ENCODE measurements at places on chromosomes 2 and 18. TPM values are rescaled to one million over a fixed set of nuclear protein-coding genes. Genes with fewer than 3 reads are reported as not detected.

GRCh38 chr2:63827749-63828148 is 13.9 kb upstream of the UGP2 start:
- no peak for DNase-seq

GRCh38 chr2:131168538-131168937 is 40.8 kb upstream of the POTEE start:
- no peak for DNase-seq

DNA sequence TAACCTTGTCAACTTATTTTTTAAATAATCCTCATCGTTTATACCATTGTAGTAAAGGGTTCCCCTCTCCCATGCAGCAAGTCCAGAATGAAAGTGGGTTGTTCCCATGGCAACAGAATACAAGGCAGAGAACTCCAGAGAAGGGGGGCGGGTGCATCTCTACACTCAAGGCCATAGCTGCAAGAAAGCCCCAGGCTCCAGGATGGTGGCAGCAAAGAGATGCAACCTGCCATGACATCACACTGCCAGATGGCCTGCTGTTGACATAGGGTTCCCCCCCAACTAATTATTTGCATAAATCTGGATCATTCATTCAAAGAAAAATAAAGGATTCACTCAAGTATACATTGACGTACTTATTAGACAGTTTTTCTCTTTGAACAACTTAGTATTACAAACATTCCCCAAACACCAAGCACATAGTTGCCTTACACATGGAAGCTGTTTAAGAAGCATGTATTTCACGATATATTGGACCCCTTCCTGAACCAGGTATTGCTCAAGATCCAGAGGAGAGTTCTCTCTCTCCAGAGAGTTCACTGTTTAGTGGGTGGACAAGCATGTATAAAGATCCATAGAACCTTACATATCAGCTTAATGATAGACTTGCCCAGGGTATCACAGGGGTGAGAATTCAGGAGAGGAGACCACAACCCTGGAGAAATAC is 87.4 kb upstream of the KLF7 start:
- DNase-seq: no peak

DNA sequence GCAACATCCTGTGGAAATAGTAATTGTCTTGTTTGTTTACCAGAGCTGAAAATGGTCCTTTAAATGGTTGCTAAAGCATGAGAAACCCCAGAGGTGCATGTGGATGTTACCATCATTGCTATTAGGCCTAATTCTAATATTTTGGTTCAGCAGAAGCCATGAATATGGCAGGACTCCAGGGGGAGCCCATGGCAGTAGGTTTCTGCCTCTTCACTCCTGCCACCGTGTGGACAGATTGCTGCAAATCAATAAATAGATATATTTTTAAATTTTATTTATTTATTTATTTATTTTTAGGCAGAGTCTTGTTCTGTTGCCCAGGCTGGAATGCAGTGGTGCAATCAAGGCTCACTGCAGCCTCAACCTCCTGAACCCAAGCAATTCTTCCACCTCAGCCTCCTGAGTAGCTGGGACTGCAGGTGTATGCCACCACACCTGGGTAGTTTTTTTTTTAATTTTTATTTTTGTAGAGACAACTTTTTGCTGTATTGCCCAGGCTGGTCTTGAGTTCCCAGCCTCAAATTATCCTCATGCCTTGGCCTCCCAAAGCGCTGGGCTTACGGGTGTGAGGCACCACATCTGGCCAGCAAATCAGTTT is 54.9 kb upstream of the CAPN13 start:
- no peak for DNase-seq

- DNase-seq: no peak
Observed at GRCh38 chr2:201072201-201072530, 365 bp downstream of the NDUFB3 start.

GRCh38 chr2:16632598-16632997 is 33.0 kb downstream of the CYRIA start:
- no peak for DNase-seq

DNA sequence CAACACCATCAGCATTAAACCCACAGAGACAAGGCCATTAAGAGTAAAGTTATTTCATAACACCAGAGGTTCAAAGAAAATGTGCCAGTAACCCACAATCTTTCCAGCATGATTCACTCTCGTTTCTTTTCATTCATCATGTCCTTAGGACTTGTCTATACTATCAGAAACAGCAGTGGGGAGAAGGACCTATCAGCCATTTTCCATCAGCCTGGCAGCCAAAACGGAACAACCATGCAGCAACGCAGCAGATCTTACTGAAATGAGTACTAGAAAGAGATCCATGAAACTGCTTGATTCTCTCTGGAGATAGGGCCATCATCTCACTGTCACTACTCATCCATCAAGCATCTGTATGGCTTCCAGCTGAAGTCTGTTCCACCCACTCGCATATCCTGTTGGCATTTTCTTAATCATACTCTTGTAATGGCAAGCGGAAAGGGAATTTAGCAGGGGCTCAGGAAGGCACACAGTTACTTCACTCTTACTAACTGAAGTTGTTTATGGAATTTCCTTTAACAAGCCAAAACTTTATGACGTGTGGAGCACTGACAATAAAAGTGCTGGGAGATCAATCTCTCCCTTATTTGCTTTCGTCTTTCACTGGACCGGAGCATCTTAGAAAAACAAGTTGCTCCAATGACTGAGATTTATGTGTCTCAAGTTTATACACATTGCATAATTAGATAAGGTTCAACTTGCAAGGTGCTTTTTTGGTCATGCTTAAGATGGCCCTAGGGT is 69.7 kb downstream of the EPHA4 start:
- no peak for DNase-seq

DNA sequence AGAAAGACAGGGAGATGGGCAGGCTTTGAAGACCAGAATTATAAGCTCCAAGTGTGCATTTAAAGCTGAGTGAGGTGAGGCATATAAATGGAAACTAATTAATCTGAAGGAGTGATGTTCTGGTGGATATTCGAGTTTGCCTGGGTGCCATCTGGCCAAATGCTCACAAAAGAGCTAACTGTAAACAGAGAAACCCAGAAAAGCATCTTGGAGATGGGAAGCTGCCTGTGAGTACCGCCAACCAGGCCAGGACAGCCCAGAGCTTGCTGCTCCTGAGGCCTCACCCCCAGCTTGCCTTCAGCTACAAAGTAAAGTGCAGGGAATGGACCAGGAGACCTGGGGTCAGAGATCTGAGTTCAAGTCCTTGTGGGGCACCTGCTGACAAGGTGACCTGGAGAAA is 446.1 kb upstream of the MYT1L start:
- no peak for DNase-seq

- no peak for DNase-seq
Observed at GRCh38 chr18:52439457-52439856, 99.5 kb downstream of the DCC start.

GRCh38 chr2:120415728-120416509 is 70.0 kb downstream of the INHBB start:
- DNase-seq: no peak

DNA sequence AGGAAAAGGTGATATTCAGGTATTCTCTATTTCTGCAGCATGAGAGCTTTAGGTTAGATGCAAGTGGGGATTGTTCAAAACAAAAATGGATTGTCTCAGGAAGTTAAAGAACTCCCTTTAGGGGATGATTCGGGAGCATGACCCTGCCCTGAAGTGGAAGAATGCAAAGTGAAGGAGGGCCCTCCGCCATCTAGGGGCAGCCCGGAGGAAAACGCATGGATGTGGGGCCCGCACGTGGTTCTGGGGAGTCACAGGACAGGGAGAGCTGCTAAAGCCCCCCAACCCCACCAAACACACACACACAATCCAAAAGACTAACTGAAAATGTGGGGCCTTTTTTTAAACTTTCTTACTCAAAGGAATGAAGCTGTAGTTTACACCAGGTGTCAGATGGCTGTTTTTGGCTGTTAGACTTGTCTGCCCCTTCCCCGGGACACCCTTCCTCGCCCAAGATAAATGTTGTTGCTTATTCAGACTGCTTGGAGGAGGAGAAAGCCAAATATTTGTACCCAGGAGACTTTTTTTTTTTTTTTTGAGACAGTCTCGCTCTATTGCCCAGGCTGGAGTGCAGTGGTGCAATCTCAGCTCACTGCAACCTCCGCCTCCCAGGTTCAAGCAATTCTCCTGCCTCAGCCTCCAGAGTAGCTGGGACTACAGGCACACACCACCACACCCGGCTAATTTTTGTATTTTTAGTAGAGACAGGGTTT is 78.8 kb downstream of the HNRNPLL start:
- DNase-seq: no peak

- no peak for DNase-seq
Observed at GRCh38 chr2:6917071-6917760, at the start of gene RNF144A. Gene RNF144A, plus strand, starts transcription at chr2:6917412. Its CDS starts 79,515 bp downstream, at chr2:6996927.

DNA sequence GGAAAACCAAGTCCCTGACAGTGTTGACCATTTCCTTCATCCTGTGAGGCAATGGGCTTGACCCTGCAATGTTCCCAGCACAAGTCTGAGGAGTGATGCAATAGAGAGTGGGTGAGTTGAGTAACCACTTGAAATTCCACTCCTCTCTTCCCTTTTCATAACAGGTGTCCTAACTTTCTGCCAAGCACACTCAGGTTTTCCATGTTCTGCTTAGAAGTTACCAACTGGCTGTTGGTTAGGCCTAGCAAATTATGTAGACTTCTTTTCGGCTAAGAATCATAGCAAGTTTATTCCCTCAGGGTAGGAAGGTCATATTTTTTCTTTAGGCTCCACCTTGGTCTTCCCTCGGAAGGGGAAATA is 11.5 kb downstream of the GNLY start:
- peak; percentile 90 for DNase-seq

GRCh38 chr2:235533198-235533597 is 39.4 kb downstream of the AGAP1 start:
- no peak for DNase-seq

DNA sequence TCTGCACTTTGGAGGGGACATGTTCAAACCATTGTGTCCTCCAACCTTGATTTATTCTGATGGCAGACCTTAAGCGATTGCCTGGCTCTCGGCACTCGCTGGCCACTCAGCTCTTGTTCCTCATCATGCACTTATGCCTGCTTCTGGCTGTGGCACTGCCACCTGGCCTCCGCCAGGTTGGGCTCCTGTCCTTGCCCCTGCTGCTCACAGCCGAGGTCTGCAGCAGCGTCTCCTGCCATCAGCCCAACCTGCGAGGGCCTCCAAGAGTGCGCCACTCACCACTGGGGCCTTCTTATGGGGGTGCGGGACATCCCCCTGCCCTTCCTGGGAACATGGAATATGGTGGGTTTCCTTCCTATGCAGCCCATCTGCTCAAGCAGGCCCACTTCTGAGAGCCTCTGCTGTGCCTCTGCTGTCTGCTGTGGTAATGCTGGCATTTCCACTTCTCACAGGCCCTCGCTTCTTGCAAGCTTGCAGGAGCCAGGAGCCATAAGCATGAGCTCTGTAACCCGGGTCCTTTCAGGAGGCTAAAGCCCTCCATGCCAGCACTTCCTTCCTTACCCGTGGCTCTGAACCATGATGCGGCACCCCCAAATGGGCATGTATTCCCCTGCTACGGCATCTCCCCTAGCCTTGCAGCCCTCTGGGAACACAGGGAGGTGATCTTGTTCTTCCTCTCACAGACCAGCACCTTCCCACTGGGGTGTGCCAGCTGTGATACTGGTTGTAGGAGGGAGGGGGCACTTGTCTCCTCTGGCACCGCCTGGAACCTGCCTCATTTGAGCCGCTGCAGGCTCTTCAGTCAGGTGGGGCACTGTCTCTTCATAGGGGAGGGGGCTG is 58.6 kb upstream of the HS6ST1 start:
- no peak for DNase-seq

- no peak for DNase-seq
Observed at GRCh38 chr2:27809761-27810241, 38.3 kb downstream of the MRPL33 start.

GRCh38 chr2:175228179-175228578 is 46.7 kb upstream of the ATP5MC3 start:
- no peak for DNase-seq

DNA sequence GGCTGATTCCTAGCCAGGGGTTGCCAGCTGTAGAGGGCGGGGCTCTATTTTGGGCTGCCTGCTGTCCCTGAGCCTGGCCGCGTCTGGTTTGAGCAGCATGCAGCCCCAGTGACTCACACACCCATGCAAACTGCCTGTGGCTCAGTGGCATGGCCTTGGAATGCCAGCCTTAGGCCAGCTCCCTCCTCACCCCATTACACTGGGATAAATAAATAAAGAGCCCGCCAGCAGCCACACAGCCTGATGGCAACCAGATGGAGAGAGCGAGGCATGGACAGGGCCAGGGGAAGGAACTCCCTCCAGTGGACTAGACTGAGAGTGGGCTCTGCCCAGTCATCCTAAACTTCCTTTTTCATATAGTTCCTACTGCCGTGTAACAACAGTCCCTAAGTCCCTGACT is 18.3 kb downstream of the NHEJ1 start:
- DNase-seq: peak; percentile 20

- no peak for DNase-seq
Observed at GRCh38 chr2:120231564-120231973, 8.4 kb upstream of the TMEM185B start.

- no peak for DNase-seq
Observed at GRCh38 chr2:15993232-15993610, 52.9 kb downstream of the MYCN start.

GRCh38 chr18:61975526-61976326 is 82.9 kb upstream of the RNF152 start:
- DNase-seq: no peak

GRCh38 chr2:105644174-105644980 is 100.3 kb upstream of the NCK2 start:
- no peak for DNase-seq

DNA sequence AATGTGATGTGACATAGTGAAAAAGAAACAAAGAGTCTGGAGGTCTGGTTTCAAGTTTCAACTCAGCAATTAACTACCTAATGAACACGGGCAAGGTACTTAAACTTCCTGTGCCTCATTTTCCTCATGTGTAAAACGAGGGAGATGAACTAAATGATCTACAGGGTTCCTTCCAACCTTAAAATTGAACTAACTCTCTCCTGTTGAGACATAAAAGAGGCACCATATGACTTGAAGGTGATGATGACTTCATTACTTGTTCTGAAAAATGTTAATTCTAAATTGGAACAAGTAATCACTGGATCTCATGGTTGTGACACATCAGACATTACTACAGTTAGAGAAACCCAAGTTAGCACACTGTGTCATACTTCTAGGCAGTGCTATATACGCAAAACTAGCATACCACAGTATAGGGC is 8.9 kb upstream of the REL start:
- no peak for DNase-seq

DNA sequence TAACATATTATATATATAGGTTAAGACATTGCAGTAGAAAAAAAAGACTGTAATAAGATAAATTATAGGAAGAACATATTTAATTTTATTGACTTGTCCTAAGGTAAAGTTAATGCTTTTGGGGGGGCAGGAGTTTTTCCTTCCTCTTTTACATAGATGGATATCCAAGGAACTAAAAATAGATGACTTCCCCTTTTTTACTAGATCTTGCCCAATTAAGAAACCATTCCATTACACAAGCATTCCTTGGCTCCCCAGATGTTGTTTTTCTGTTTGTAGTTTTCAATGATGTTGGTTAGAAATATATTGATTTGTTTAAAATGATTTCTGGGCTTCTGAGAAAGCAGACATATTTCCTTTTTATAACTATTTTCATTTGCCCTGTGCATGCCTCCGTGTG is 22.4 kb upstream of the PMAIP1 start:
- DNase-seq: no peak

Gene C2orf68
- total RNA-seq: 35.4 TPM

Gene SDC1
- 0.41 TPM for total RNA-seq

Gene TPO
- 11.6 TPM for total RNA-seq

Gene FBLN7
- total RNA-seq: 0.41 TPM

Gene UGT1A8
- total RNA-seq: not detected

Gene MRPL30
- total RNA-seq: 43.4 TPM

Gene MC4R
- not detected for total RNA-seq

Gene SPEG
- total RNA-seq: 104 TPM

Gene B4GALT6
- total RNA-seq: 0.85 TPM

Gene POTEF
- total RNA-seq: not detected

Gene ALPI
- total RNA-seq: not detected

Gene MRO
- 1.4 TPM for total RNA-seq

Gene ACADL
- total RNA-seq: 8.2 TPM

Gene GLI2
- total RNA-seq: 0.31 TPM
